Retinal pigment epithelial cell (primary cell): ENCODE measurements at places on chromosomes 11 and 22.

- DNase-seq = no peak
Measured at GRCh38 chr11:32340181-32340580, 95.2 kb downstream of the WT1 start.

GRCh38 chr11:13446444-13446843 is 16.6 kb downstream of the BTBD10 start:
- no peak for DNase-seq

GRCh38 chr11:61111786-61112517 is 9.7 kb downstream of the CD5 start:
- DNase-seq = no peak

GRCh38 chr11:73342633-73343032 is 33.6 kb upstream of the RELT start:
- no peak for DNase-seq
